NCI-H1105 treated with DMSO at 0.1 percent for 48 hours (cell line): ENCODE measurements at places on chromosomes 1 and 21.

DNA sequence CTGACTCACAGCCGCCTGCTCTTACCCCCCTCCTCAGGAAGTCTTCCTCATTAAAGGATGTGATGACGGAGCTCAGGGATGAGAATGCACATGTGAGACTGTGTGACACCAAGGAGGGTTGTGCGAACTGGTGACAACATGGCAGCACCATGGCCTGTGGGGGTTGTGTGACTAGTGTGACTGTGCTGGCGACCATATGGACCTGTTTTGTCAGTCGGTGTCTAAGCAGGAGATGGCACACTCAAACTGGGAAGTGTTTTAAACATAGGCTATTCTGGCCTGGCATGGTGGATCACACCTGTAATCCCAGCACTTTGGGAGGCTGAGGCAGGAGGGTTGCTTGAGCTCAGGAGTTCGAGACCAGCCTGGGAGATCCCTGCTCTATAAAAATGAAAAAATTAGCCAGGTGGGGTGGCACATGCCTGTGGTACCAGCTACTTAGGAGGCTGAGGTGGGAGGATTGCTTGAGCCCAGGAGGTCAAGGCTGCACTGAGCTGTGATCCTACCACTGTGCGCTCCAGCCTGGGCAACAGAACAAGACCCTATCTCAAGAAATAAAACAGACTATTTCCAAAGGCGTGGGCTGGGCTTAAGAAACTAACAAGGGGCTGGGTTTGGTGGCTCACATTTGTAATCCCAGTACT lies 7.4 kb downstream of the TRNP1 start:
- no peak for DNase-seq

- DNase-seq: no peak
Measured at GRCh38 chr1:30746212-30747032, 11.2 kb downstream of the LAPTM5 start.

GRCh38 chr1:212119397-212119837 lies 83.9 kb downstream of the DTL start:
- DNase-seq: no peak

DNA sequence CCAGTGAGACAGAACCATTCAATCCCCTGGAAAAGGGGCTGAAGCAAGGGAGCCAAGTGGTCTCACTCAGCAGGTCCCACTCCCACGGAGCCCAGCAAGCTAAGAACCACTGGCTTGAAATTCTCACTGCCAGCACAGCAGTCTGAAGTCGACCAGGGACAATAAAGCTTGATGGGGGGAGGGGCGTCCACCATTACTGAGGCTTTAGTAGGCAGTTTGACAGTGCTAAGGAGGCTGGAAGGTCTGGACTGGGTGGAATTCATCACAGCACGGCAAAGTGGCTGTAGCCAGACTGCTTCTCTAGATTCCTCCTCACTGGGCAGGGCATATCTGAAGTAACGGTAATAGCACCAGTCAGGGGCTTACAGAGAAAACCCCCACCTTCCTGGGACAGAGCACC lies 105.4 kb upstream of the GORAB start:
- DNase-seq: no peak

- no peak for DNase-seq
Measured at GRCh38 chr1:43935711-43936427, 2.3 kb downstream of the ARTN start.

DNA sequence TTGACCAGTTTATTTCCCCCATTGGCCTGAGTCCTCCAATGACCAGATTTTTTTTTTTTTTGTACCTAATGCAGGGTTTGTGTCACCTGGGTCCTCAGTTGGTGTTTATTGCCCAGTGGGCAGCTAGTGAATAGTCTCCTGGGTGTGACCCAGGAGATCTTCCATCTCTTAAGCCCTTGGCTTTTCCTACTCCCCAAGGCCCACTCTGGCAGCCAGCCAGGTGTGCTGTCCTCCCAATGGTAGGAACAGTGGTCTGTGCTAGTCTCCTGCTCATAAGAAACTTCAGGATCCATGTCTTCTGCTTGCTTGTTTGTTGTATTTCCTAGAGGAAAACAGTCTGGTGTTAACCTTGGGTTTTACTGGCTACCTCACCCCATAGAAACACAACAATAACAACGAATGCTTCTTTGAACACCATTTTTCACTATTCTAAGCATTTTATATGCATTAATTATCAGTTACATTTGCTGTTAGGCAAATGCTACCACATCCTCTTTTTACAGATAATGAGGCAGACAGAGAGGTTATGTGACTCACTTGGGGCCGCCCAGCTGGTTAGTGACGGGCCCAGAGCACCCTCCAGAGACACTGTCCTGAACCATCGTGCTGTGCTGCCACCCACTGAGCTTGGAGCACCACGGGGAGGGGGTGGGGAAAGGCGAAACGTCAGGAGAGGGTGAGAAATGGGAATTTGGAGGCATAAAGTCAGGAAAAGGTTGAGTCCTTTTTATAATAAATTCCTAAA lies 107.5 kb downstream of the HIVEP3 start:
- no peak for DNase-seq

GRCh38 chr1:55384637-55385036 lies 169.5 kb upstream of the USP24 start:
- no peak for DNase-seq

GRCh38 chr21:32457360-32457840 lies 44.9 kb downstream of the EVA1C start:
- DNase-seq: peak; percentile 19

- no peak for DNase-seq
Measured at GRCh38 chr1:41362357-41362721, 1.1 kb downstream of the FOXO6 start.

DNA sequence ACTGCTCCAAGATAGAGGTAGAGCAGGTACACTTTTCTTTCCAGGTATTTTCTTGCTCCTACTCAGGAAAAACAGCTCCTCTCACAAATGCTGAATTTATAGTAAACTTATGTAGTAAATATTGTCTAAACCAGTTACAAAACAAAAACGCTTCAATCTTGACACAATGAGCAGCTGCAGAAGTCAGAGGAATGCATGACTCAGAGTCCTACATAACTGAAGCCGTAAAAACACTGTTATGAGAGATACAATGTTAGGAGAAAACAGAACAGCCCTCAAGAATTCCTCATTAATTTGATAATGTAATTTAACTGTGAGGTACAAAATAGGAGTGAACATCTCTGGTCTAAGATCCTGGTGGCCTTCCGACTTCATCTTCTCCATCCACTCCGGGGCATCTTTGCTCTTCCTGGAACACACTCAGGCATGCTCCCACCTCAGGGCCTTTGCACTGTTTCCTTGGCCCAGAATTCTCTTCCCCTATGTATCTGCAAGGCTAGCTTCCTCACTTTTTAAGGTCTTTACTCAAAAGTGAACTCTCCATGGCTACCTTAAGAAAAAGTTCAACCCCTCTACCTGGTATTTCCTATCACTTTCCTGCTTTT lies 138.5 kb downstream of the SLC45A1 start:
- no peak for DNase-seq

DNA sequence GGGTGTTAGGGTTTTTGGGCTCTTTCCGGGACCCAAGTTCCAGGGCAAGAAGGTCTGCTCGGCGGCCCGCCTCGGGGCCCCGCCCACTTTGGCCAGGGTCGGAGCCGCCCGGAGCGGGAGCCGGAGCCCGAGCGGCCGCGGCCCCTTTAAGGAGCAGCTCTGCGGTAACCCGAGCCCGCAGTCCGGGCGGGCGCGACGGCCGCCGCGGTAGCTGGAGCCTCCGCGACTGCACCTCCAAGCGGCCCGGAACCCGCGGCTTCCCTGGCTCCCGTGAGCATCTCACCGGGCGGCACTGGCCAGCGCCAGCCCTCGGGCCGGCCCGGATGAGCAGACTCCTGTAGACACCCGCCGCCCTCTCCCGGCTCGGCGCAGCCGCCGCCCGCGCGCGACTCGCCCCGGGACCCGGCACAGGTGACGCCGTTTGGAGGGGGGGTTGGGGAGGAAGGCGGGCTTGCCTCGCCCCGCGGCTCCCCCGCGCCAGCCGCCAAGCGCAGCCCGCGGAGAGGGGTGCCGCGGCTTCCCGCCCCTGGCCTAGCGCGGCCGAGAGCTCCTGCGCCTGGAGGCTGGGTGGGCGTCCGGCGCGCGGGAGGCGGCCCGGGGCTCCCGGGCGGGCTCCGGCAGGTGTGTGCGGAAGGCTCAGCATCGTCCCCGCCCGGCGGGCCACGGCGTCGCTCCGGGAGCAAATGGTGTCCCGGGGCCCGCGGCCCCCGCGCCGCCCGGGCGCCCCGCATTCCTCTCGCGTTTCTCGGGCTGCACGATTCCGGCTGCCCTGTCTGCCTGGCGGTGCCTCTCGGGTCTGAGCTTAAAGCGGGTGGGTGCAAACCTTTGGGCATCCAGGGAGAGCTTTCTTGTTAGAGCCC lies at the start of gene TLCD4:
Gene TLCD4, plus strand, starts transcription at position 149 of the 860 bp plus-strand sequence. CDS start 26,547 bp downstream, outside the sequence.
- DNase-seq: peak; percentile 73

DNA sequence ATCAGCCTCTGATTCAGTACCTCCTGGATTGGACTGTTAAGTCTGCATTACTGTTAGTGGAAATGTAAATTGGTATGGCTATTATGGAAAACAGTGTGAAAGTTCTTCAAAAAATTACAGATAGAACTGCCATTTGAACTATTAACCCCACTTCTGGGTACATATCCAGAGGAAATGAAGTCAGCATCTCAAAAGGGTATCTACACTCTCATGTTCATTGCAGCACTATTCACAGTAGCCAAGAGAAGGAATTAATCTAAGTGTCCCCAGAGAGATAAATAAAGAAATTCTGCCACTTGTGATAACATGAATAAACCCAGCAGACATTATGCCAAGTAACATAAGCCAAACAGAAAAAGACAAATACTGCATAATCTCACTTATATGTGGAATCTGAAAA lies 676.0 kb downstream of the PLA2G4A start:
- DNase-seq: no peak

DNA sequence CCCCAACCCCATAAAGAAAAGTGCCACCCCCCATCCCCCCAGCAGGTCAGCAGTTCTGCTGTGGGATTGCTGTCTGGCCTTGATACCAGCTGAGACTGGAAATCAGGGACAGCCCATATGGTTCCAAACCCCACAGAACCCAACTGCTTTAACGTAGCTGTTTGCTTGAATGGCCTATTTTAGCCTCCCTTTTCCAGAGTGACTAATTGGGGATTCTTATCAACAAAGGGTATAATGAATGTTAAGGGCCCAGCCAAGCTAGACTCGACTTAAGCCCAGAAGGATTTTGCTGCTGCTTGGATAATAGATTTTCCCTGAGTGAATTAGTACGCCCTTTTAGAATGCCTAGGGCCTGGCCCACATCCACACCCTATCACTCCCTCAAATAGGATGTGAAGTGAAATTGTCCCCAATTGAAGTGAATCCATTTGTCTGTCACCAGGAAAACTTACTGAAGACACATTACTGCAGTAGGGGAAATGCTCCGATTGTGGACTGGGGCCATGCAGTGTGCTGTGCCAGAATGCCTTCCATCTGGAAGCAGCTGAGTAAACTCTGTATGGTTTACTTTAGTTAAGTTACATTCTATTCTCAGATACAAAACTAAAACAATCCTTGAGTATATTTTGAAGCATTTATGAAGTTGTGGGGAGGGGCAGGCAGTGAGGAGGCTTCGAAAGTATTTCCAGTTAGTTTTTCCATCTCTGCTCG lies 156.9 kb downstream of the DHRS3 start:
- DNase-seq: no peak

DNA sequence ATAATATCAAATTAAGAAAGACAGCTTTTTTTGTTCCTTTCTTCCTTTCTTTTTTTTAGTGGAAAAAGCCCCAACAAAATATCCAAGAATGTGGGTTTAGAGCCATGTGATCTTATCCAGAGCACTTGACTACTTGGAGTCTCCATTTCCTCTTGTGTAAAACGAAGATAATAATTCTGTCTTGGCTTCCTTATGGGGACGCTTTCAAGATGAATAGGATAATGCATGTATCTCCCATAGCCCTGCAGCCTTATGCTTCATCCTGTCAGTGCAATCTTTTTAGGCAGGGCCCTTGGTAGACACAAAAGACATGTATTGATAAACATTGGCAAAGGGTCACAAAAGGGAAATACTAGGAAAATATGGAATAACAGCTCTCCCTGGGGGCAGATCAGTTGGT lies 34.8 kb downstream of the ZBTB18 start:
- no peak for DNase-seq

DNA sequence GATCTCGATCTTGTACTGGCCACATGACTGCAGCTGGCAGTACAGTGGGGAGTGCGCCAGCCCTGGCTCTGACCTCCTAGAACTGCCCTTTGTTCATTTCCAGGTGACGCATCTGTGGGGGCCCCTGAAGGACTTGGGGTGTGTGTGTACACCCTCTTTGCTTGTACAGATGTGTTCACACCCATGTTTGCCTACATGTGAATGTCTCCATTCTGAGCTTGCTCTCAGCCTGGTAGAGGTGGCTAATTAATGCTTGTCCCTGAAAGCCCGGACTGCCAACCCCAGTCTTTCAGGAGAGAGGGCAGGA lies 19.8 kb downstream of the TNFRSF1B start:
- no peak for DNase-seq

DNA sequence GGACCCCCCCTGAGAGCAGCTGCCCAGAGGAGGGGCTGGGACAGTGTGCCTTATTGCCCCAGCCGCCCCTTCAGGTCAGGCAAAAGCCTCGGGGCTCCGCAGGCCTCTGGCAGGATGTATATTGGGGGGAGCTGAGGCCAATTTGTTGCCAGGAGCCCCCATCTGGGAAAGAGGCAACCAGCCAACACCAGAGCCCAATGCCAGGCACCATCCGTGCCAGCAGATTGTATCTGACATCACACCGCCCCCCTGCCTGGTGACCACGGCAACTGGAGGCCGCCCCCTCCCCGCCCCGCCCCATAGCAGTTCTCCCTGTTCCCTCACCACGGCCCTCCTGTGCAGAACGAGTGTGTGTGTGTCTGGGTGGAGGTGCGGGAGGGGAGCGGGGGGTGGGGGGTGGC lies 3.6 kb upstream of the PLEKHG5 start:
- no peak for DNase-seq

DNA sequence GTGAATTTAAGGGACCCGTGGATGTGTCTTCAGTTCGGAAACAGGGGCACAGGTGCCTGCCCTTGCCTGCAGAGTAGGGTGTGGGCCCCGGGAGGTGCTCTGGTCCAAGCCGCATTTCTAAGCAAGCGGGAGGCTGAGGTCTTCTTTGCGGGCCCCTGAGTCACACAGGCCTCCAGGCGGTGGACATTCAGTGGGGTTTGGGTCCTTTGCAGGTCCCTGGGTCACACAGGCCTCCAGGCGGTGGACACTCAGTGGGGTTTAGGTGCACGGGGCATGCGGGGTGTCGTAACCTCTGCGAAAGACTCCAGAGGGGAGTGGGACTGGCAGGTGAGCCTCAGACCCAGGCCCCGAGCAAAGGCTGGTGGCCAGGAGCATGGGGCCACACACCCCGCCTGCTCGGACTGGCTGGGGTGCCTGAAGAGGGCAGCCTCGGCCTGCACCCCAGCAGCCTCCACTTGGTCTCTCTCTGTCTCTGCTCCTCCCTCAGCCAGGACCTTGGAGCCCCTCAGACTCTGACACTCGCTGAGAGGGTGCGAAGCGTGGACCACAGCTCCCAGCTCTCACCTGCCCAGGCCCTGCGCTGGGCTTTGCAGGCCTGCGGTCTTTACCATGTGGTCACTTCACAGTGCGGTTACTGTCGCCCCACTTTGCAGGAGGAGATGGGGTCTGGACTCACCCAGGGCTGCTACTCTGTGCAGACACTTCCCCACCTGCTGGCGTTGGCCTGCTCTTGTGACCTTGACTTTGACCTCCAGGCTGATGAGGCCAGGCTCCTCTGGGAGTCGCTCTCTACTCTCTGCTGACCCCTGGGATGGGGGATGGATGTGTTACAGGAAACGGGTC lies 6.0 kb upstream of the AGPAT3 start:
- DNase-seq: no peak
